IMR-90 (cell line): ENCODE measurements at places on chromosomes 6 and 20. TPM values are rescaled to one million over a fixed set of nuclear protein-coding genes. Genes with fewer than 3 reads are reported as not detected.

The IL17F gene
- polyA plus RNA-seq = not detected in 2 replicates

The HDGFL1 gene
- polyA plus RNA-seq = not detected in 2 replicates

The TREM2 gene
- not detected in 2 replicates for polyA plus RNA-seq

The STMN3 gene
- polyA plus RNA-seq = 62.3 and 67.4 TPM in 2 replicates

The HSPA1L gene
- polyA plus RNA-seq = 0.97 and 1.0 TPM in 2 replicates

The TBC1D32 gene
- 2.6 and 3.0 TPM in 2 replicates for polyA plus RNA-seq

The CST2 gene
- not detected in 2 replicates for polyA plus RNA-seq

The SLPI gene
- polyA plus RNA-seq = not detected in 2 replicates

The SLC17A3 gene
- not detected in 2 replicates for polyA plus RNA-seq

The MYMX gene
- not detected in 2 replicates for polyA plus RNA-seq

The GPLD1 gene
- polyA plus RNA-seq = 0.05 and 0.11 TPM in 2 replicates

The RUNX2 gene
- polyA plus RNA-seq = 4.3 and 4.7 TPM in 2 replicates

The BTN1A1 gene
- polyA plus RNA-seq = not detected in 2 replicates

The ERVFRD-1 gene
- polyA plus RNA-seq = not detected in 2 replicates

The RWDD2A gene
- 3.5 and 4.1 TPM in 2 replicates for polyA plus RNA-seq

The COL21A1 gene
- polyA plus RNA-seq = 0.05 TPM in 1 of 2 replicates, not detected in the other

The TSBP1 gene
- polyA plus RNA-seq = not detected in 2 replicates

The RALY gene
- polyA plus RNA-seq = 115 and 123 TPM in 2 replicates

The CCN5 gene
- polyA plus RNA-seq = not detected in 2 replicates

The C6orf120 gene
- polyA plus RNA-seq = 19.7 and 21.4 TPM in 2 replicates

The FAM110A gene
- 3.6 and 4.7 TPM in 2 replicates for polyA plus RNA-seq

The SDCBP2 gene
- polyA plus RNA-seq = 1.3 TPM in 2 replicates

The SDHAF4 gene
- 3.7 and 4.4 TPM in 2 replicates for polyA plus RNA-seq

The LPA gene
- polyA plus RNA-seq = not detected in 2 replicates

The CYP24A1 gene
- polyA plus RNA-seq = not detected in 2 replicates

The CEP162 gene
- 1.0 and 1.2 TPM in 2 replicates for polyA plus RNA-seq

The FRK gene
- under 0.01 and 0.02 TPM in 2 replicates for polyA plus RNA-seq

The TMEM74B gene
- 0.03 TPM in 1 of 2 replicates, not detected in the other for polyA plus RNA-seq
